ENCODE measurements at places on chromosomes 2 and 18.

DNA sequence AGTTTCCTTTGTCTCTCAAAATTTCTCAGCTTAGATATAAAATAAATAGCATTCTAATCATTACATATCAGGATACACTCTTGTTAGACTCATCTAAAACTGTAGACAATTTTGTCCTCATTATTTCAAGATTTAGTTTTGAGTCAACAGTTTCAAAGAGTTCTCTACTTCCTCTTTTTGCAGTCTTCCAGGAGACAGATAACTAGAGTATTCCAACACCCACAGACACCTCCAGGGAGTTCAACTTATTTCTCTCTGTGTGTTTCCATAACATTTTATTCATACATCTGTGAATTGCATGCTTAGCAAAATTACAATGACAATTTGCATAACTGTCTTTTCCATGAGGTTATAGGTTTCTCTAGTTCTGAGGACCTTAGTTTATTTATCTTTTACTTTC is 166.6 kb upstream of the HNMT start:
- no peak for DNase-seq

- no peak for DNase-seq
Observed at GRCh38 chr2:190655570-190655969, 6.7 kb downstream of the NAB1 start.

DNA sequence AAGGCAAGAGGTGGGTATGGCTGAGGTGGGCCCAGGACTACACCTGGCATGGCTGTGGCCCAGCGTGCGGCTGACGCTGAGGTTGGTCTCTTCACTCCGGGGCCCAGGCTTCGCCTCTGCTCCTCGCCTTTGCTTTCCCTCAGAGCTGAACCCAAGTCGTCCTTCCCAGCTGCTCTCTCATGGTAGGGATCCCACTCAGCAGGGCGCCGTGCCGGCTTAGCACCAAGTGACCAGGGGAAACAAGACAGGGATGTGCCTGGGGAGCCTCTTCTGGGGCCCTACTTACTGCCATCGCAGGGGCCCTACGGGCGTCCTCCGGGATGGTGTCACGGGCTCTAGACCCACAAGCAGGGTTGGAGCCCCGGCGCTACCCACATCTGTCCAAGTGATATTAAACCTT is 138.1 kb upstream of the ALKAL2 start:
- no peak for DNase-seq

GRCh38 chr2:125254010-125254409 is 1228.9 kb downstream of the CNTNAP5 start:
- DNase-seq = no peak

DNA sequence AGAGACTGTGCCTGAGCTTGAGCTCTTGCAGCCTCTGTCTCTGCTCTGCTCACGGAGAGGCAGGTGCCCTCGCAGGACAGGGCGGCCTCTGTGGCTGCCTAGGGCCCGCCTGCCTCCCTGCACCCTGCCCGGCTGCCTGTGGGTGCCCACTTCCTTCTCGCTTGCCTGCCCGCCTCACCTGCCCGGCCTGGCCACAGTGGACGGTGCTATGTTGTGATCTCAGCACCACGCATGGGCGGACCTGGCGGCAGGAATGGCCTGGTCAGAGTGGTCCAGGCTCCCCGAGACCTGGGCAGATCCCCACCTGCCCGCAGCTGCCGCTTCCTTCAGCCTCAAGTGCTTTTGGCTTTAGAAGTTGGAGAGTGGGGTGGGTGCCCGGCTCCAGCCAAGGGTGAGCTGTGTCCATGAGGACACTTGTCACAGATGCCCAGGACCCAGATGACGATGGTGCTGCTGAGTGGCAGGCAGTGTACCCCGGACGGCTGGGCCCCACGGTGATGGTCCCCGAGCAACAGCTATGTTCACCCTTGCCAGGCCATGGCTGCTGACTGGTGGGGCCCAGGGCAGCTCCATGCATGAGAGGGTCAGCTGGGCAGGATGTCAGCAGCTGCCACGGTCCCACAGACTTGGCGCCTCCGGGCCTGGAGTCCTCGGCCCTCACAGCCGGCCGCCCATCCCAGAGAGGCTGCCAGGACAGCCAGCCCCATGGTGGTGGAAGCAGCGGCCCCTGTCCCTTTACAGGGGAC is 25.3 kb downstream of the RTP5 start:
- DNase-seq = peak; percentile 30

DNA sequence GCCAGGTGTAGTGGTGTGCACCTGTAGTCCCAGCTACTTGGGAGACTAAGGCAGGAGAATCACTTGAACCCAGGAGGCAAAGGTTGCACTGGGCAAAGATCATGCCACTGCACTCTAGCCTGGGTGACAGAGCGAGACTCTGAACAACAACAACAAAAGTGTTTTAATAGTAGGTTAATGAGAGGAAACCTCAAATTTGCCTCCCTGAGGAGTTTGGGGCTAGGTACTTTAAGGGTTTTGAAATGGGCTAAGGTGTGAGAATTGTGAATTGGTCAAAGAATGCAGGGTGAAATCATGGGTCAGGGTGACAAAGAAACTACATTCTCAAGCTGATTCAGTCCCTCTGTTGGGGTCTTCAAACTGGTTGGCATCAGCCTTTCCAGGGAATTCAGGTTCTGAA is 60.7 kb upstream of the BOD1L2 start:
- no peak for DNase-seq

DNA sequence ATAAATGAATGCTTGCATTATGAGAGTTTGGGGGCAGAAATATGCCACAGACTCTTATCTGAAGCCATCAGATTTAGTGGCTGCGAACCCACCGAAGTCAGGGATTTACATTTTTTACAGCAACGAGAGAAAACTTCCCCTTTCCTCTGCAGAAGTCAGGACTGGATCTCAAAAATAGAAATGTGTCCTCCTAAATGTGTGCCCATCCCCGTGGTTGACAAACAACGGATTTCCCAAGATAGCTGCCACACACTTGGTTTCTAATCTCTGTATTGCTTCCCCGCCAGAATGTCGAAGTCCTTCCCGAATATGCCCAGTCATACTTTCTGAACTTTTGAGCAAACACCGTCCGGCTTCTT is 879 bp upstream of the ADAM23 start:
- no peak for DNase-seq

GRCh38 chr2:54965425-54965824 is 84.8 kb downstream of the RTN4 start:
- no peak for DNase-seq

GRCh38 chr2:158142568-158143332 is 41.1 kb downstream of the UPP2 start:
- DNase-seq = no peak

- no peak for DNase-seq
Observed at GRCh38 chr2:60602388-60602787, 48.9 kb upstream of the BCL11A start.

GRCh38 chr18:55497825-55498403 is 90.1 kb downstream of the TCF4 start:
- DNase-seq = no peak

- DNase-seq = no peak
Observed at GRCh38 chr2:131104487-131105155, 515 bp upstream of the PLEKHB2 start.

GRCh38 chr2:228860601-228861285 is 410.3 kb downstream of the PID1 start:
- no peak for DNase-seq

GRCh38 chr2:4780679-4781078 is 911.5 kb upstream of the SOX11 start:
- no peak for DNase-seq

DNA sequence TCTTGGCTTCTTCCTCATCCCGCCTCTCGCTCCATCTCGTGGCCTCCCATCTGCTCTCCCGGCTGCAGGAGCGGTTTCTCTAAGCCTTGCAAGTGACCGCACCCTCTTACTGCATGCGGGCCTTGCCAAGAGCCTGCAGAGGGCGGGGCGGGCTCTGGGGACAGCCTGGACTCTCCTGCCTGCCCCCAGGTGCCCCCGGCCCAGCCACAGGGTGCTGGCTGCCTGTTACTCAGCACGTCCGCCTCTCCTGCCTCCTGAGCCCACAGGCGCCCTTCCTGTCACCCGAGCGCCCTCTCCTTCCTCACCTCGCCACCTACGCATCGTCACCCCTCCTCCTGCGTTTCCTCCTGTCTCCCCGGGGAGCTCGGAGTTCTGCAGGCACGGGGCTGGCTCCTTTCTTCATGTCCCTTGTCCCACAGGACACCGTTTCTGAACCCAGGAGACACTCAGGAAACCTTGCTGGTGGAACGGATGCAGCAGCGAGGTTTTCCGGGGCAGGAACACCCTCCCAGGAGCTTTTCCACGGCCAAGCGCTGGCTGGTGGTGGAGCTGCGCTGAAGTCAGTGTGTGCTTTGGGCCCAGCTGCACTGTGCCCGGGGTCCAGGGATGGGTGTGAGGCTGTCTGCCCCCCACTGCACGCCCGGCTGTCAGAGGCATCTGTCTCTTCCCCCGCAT is 28.5 kb downstream of the HPCAL1 start:
- peak; percentile 33 for DNase-seq

- no peak for DNase-seq
Observed at GRCh38 chr2:15448250-15448839, 112.8 kb downstream of the NBAS start.

DNA sequence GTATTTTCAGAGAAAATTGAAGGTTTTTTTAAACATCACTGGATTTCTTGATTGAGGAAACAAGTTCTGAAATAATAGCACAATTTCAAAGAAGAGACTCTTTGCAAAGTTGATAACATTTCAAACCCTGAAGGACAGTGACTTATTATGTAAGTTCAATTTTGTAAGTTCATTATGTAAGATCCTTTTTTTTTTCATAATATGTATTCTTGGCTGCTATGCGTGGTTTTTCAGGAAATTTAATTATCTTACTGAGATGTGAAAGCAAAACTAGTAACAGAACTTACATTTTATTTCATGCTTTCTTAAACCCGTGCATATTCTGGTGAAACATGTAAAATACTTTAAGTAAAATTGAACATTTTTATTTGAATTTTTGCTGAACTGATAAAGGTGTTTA is 65.4 kb downstream of the RIF1 start:
- no peak for DNase-seq

DNA sequence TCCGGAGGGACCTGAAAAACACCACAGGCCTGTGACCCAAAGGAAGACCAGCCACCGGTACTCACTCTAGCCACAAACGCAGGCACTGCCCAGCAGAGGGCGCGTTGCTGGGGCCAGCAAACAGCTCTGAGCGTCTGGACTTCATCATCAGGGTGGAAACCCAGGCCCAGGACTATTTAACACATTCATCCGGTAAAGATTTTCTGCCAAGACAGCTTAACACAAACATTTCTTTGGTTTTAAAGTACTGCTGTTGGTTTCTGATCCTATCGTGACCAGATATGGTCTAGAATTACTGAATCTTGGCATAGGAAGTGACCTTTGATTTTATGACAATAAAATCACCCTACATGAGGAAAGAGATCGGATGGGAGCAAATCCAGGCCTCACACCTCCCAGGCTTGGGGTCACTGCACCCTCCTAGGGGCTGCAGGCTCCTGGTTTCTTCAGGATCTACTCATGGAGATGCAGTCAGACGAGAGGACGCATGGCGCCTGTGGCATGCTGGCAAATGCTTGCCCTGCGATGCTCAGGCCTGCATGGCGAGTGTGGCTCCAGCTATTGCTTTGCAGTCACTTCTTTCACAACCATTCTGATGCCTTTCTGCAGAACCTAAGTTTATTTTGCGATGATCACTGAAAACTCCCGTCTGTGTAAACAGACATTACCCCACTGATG is 130.4 kb downstream of the COL4A4 start:
- DNase-seq = no peak

DNA sequence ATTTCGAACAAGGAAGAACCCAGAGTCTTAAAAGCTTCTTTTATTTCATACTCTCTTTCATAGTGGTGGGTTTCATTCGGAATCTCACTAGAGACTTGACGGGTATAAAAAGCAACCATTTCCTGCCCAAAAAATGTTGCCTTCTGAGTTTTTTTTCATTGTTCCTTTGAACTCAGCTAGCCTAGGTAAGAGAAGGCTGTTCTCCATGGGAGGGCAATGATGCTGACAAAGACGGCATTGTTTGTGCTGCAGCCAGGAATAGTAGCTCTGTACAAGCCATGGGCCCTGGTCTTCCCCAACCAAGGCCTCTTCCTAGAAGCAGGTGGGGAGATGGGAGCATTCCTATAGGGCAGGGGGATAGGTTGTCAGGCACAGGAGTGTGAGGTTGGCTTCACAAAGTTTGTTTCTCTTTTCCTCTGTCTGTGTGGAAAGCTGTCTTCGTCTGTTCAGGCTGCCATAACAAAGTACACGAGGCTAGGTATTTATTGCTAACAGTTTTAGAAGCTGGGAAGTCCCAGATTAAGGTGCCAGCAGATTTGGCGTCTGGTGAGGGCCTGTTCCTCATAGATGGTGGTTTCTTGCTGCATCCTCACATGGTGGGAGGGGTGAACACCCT is 405.1 kb downstream of the NBAS start:
- DNase-seq = no peak

GRCh38 chr2:132670496-132671150 is 618 bp upstream of the LYPD1 start:
- peak; percentile 34 for DNase-seq

- DNase-seq = peak; percentile 87
Observed at GRCh38 chr2:45218931-45219339, 209.7 kb upstream of the SIX2 start.

- DNase-seq = no peak
Observed at GRCh38 chr2:132503701-132504100, 87.1 kb downstream of the GPR39 start.

DNA sequence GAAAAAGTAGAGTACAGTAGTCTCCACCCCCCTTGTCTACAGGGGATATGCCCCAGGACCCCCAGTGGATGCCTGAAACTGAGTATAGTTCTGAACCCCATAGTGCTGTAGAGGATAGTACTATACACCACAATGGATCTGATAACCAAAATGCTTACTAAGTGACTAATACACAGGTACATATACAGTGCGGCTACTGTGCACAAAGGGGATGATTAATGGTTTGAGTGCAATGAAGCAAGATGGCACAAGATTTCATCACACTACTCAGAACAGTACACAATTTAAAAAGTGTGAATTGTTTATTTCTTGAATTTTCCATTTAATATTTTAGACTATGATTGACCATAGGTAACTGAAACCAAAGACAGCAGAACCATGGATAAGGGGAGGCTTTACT is 446.9 kb upstream of the NRP2 start:
- DNase-seq = no peak

DNA sequence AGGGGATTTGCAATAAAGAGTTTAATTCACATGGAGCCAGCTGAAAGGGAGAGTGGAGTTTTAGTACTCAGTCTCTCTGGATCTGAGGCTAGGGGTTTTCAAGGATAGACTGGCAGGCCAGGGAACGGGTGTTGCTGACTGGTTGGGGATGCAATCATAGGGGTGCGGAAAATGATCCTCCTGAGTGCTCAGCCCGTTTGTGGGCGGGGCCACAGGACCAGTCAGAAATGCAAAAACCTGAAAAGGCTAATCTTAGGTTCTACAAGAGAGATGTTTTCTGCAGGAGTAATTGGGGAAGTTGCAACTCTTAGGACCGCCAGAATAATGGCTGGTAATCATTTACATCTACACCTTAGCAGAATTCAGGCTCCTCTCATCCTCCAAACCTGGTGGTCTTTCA is 2.5 kb downstream of the NFU1 start:
- no peak for DNase-seq

DNA sequence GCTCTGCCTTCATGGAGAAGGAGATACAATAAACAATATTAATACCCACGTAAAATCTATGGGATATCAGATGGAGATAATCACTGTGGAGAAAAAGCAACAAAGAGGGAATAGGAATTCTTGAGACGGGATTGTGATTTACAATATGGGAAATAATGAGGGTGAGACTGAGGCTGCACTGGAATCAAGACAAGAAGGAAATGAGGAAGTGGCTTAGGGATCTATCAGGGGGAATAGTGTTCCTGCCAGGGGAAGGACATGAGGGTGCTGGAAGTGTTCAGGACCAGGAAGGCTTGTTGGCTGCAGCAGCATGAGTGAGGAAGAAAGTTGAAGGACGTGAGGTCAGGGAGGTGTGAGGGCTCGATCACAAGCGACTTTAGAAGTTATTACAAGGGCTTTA is 182.4 kb downstream of the DYSF start:
- no peak for DNase-seq

All from left lung (tissue), 14 donors.